ENCODE measurements at places on chromosomes 1 and 21. TPM values are rescaled to one million over a fixed set of nuclear protein-coding genes. Genes with fewer than 3 reads are reported as not detected.

DNA sequence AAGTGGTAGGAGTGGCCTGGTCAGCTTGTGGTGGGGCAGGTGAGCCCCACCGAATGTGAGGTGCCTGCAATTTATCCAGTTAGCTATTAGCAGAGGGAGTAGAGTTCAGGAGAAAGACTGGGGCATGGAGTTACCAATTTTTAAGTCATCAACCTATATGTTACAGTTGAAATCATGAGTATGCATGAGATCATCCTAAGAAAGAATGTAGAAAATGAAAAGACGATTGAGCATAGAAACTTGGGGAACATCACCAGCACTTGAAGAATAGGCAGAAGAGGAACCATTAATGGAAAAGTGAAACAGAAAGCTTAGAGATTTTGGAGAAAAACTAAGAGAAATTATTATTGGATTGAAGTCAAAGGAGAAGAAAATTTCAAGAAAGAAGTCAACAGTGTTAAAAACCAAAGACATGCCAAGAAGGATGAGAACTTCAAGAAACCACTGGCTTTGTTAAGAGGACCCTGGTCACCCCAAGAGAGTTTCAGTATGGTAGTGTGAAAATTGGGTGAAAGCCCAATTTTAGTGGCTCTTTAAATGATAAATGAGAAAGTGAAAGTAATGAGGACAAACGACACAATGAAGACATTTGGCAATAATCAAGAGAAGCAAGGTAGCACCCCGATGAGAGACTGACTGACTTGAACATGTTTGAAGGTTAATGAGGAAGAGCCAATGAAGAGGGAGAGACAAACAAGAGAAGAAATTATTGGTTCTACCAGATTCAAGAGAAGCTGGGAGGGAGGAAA is 36.7 kb downstream of the DNASE2B start:
- H3K36me3 ChIP-seq: no peaks in the 10 kb centered on the region
- peaks cover 7% of the 10 kb centered on the region for H3K4me1 ChIP-seq
- no peak overlapping the region for H3K27ac ChIP-seq

GRCh38 chr1:153533689-153534201 is 2.0 kb downstream of the S100A6 start:
- H3K27me3 ChIP-seq: no peaks in the 10 kb centered on the region
- DNase-seq: peak; percentile 51
- H3K4me3 ChIP-seq: peak overlapping the region; percentile 89
- H3K36me3 ChIP-seq: no peaks in the 10 kb centered on the region

GRCh38 chr1:147062956-147063355 is 109.3 kb downstream of the PRKAB2 start:
- H3K27me3 ChIP-seq: no peaks in the 10 kb centered on the region
- no peaks in the 10 kb centered on the region for H3K4me1 ChIP-seq
- H3K27ac ChIP-seq: no peak overlapping the region
- H3K4me3 ChIP-seq: no peak overlapping the region
- DNase-seq: no peak
- no peaks in the 10 kb centered on the region for H3K36me3 ChIP-seq

- no peak overlapping the region for H3K4me3 ChIP-seq
- H3K27me3 ChIP-seq: no peaks in the 10 kb centered on the region
- DNase-seq: no peak
- no peaks in the 10 kb centered on the region for H3K36me3 ChIP-seq
- H3K27ac ChIP-seq: peak overlapping the region; percentile 40
- H3K4me1 ChIP-seq: peaks cover 11% of the 10 kb centered on the region
These were observed 240.6 kb upstream of the TMEM51 start for GRCh38 chr1:14912839-14913481.

- peak overlapping the region; percentile 24 for H3K27ac ChIP-seq
- H3K27me3 ChIP-seq: no peaks in the 10 kb centered on the region
- H3K4me1 ChIP-seq: peaks cover 91% of the 10 kb centered on the region
- DNase-seq: no peak
- H3K36me3 ChIP-seq: no peaks in the 10 kb centered on the region
These were observed 77.9 kb downstream of the GALNT2 start for GRCh38 chr1:230144758-230145504.

DNA sequence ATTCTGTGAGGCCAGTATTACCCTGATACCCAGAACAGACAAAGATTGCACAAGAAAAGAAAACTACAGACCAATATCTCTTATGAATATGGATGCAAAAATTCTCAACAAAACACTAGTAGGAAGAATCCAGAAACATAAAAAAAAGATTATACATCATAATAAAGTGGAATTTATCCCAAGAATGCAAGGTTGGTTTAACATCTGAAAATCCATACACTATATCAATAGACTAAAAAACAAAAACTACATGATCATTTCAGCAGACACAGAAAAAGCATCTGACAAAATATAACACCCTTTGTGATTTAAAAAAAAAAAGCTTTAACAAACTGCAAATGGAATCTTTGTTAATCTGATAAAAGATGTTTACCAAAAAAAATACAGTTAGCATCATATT is 12.2 kb upstream of the MPL start:
- no peak for DNase-seq
- H3K27ac ChIP-seq: no peak overlapping the region
- H3K4me3 ChIP-seq: no peak overlapping the region
- H3K27me3 ChIP-seq: no peaks in the 10 kb centered on the region

DNA sequence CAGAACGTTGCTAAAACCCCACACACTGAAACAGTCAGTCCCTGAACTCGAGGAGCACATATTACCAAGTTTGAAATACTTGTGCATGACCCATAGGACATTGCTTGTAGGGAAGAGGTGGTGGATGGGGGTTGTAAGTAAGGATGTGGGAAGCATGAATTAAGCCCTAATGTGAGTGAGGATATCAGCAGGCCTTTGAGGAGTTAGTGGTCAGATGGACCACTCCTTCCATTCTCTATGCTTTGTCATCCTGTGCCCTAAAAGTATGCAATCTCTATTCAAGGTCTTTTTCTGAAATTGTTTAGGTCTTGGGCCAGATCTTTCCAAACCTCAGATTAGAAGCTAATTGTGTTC is 70.9 kb upstream of the SAMSN1 start:
- no peaks in the 10 kb centered on the region for H3K36me3 ChIP-seq
- no peak overlapping the region for H3K27ac ChIP-seq
- DNase-seq: no peak
- H3K4me1 ChIP-seq: no peaks in the 10 kb centered on the region

GRCh38 chr1:235503403-235504121 is 690 bp downstream of the B3GALNT2 start:
- no peaks in the 10 kb centered on the region for H3K36me3 ChIP-seq
- H3K27me3 ChIP-seq: no peaks in the 10 kb centered on the region
- peaks cover 3% of the 10 kb centered on the region for H3K4me1 ChIP-seq
- peak overlapping the region; percentile 88 for H3K4me3 ChIP-seq
- peak; percentile 7 for DNase-seq

GRCh38 chr1:183834568-183834967 is 29.6 kb downstream of the RGL1 start:
- H3K4me3 ChIP-seq: no peak overlapping the region
- no peaks in the 10 kb centered on the region for H3K4me1 ChIP-seq
- no peaks in the 10 kb centered on the region for H3K36me3 ChIP-seq
- no peak for DNase-seq

DNA sequence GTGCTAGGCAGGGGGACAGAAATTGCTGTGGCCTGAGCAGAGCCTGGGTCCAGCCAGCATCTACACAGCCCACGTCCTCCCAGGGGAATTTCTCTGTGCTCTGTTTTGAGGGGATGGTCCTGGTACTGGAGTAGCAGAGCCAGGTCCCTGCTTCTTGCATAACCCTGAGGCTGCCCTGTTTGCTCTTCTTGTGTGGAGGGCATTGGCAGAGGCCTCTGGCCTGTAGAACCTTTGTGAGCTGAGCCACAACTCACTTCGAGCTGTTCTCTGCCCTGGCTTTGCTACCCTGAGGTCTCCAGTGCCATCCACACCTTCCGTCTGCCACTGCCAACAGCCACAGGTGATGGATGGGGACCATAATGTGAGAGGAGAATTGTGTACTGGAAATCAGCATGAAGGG is 101.9 kb downstream of the KCNJ15 start:
- H3K27ac ChIP-seq: no peak overlapping the region
- no peak overlapping the region for H3K4me3 ChIP-seq
- H3K4me1 ChIP-seq: peaks cover 24% of the 10 kb centered on the region
- no peak for DNase-seq

DNA sequence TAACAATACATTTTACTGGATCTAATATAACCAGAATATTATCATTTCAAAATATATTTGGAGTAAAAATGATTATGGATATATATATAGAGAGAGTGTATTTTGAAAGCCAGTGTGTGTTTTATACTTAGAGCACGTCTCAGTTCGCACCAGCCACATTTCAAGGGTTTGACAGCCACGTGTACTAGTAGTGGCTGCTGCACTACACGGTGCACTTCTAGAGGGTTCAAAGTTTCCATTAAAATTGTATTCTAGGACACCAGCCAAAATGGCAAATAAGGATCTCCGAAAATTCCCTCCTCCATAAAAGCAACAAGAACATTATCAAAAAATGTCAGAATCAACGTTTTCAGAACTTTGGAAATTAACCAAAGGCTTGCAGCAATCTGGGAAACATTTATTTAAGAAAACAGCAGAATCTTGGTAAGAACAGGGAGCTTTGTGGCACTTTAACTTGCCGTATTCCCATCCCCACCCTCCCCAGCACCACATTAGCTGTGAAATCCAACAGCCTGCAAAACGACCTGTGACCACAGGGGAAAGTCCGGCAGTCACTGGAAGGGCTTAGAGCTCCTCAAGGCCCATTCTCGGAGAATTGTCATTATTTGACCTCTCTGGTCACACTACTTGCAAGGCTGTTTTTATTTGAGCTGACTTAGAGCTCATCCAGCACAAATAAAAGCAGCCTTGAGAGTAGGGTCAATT is 33.5 kb upstream of the MRPS6 start:
- H3K4me3 ChIP-seq: peak overlapping the region; percentile 27
- DNase-seq: no peak
- H3K27ac ChIP-seq: peak overlapping the region; percentile 58
- no peaks in the 10 kb centered on the region for H3K27me3 ChIP-seq
- H3K36me3 ChIP-seq: no peaks in the 10 kb centered on the region

- no peak overlapping the region for H3K4me3 ChIP-seq
- no peak overlapping the region for H3K27ac ChIP-seq
- no peak for DNase-seq
- H3K27me3 ChIP-seq: no peaks in the 10 kb centered on the region
- no peaks in the 10 kb centered on the region for H3K36me3 ChIP-seq
These were observed 314.7 kb downstream of the NEGR1 start for GRCh38 chr1:71967670-71968069.

- peaks cover 10% of the 10 kb centered on the region for H3K4me1 ChIP-seq
- peak within 1 kb of the TSS; percentile 58 for H3K27ac ChIP-seq
- peak; percentile 20 for DNase-seq
- H3K27me3 ChIP-seq: no peaks in the 10 kb centered on the region
- peaks cover 8% of the 10 kb centered on the region for H3K36me3 ChIP-seq
These were observed at the start of gene TMEM240 for GRCh38 chr1:1540090-1540817. Gene TMEM240, minus strand, starts transcription at chr1:1540624. Its CDS starts 278 bp downstream, at chr1:1540346.

DNA sequence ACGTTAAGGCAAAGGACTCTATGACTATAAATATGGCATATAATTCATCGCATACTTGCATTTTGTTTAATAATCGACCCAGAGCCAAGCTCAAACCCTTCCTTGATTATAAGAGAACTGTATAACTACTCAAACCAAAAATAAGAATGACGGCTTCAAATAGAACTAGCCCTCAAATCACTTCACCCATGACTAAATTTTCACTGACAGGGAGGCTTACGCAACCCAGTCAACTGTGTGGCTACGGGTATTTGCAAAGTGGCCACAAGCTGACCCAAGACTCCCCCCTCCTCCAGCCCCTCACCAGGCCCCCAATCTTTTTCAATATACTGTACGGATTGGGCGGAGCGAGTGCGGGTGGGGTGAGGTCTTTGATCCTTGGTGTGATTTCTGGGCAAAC is 268.3 kb downstream of the ASTN1 start:
- peaks cover 3% of the 10 kb centered on the region for H3K4me1 ChIP-seq
- DNase-seq: no peak
- H3K27me3 ChIP-seq: no peaks in the 10 kb centered on the region
- no peak overlapping the region for H3K27ac ChIP-seq
- H3K36me3 ChIP-seq: no peaks in the 10 kb centered on the region

DNA sequence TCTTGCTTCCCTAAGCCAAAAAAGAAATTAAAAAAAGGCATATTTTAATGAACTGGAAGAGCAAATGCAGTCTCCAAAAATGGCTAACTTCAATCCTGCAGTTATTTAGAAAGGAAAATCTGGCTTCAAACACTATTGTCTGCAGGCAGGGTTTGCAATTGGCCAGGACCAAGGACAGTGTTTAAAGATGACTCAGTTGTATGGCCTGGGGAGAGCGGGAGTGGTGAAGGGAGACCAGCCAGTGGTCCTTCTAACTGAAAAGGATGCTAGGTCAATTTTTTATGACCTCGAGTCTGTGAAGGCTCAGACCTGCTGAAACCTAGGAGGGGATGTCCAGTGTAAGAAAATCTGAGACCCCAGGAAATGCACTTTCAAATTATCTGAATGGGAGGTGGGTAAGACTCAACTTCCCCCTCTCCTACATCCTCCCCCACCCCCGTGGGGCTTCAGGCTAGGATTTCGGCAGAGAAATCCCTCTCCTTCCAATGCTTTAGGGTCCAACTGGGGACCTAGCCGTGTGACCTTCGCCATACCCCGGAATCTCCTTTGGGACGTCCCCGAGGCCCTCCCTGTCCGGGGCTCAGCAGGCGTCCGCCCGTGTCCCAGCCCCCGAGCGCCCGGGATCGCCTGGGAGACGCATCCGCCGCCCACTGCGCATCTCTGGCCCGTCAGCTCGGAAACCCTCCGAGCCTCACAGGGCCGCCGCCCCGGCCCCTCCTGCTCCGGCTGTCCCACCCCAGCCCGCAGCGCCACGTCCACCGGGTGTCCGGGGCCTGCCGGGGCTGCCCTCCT is 602 bp upstream of the RIMKLA start:
- no peaks in the 10 kb centered on the region for H3K27me3 ChIP-seq
- H3K4me1 ChIP-seq: peaks cover 7% of the 10 kb centered on the region
- DNase-seq: no peak
- H3K36me3 ChIP-seq: no peaks in the 10 kb centered on the region

DNA sequence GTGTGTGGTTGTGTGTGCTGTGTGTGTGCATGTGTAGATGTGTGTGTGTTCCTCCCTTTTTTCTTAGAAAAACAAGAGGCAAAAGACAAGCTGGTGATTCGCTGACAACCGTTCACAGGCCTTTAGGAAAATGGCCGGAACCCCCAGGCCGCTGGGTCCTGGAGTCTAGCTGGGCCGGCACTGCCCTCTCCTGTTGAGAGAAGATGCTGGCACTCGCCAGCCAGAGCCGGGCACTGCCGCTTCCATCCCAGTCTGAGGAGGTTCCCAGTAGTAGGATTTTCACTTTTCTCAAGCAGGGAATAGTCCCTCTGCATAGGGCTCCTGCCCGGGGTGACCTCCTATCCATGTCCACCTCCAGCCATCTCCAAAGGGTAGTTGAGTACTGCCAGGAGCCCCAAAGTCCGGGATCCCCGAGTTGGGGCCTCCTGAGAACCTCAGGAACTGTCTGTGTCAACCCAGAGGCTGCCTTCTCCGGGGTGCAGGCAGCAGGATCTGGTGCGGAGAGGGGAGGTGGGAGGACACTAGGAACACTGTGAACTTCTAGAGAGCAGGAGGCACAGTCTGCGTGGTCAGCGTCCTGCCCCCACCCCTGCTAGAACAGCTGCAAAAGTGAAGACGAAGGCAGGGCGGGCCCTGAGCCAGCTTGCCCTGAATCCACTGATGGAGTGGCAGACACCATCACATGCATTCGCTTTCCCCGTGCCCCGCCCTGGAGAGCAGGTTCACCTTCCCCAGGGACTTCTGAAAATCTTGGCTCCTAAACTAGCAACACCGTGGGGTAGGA is 44.1 kb upstream of the ARHGEF16 start:
- no peak for DNase-seq
- no peak overlapping the region for H3K4me3 ChIP-seq
- no peaks in the 10 kb centered on the region for H3K4me1 ChIP-seq
- H3K36me3 ChIP-seq: peaks cover 35% of the 10 kb centered on the region

Gene PLEKHN1
- total RNA-seq: not detected

Gene PLA2G2C
- total RNA-seq: not detected

Gene RGSL1
- total RNA-seq: not detected

Gene VHLL
- not detected for total RNA-seq

Gene HUNK
- total RNA-seq: 0.27 TPM

Gene ABCA4
- 2.0 TPM for total RNA-seq

Gene MAGI3
- 29.4 TPM for total RNA-seq

Gene AJAP1
- 0.49 TPM for total RNA-seq
